ENCODE measurements at places on chromosomes 6 and 20.

DNA sequence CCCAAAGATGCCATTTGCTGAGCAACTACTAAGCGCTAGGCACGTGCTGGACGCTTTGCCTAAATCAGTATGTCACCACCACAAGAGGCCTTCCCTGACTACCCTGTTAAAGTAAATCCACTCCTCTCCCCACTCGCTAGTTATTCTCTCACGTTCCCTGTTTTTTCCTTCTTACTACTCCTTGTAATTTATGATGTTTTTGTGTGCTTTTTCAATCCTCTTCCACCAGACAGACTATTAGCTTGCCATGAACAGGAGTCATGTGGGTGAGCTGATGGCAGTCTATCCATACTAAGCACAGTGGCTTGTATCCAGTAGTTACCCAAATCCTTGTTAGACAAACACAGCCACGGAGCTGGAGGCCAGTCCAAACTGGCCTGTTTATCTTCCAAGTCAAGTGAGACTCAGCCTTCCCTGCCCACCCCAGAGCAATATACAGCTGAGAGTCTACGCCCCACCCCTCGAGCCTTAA lies 41.2 kb downstream of the C6orf132 start:
- no peak for DNase-seq

GRCh38 chr20:20373091-20373571 lies 5.2 kb downstream of the INSM1 start:
- DNase-seq: no peak

GRCh38 chr6:112680091-112680490 lies 333.0 kb downstream of the RFPL4B start:
- no peak for DNase-seq

DNA sequence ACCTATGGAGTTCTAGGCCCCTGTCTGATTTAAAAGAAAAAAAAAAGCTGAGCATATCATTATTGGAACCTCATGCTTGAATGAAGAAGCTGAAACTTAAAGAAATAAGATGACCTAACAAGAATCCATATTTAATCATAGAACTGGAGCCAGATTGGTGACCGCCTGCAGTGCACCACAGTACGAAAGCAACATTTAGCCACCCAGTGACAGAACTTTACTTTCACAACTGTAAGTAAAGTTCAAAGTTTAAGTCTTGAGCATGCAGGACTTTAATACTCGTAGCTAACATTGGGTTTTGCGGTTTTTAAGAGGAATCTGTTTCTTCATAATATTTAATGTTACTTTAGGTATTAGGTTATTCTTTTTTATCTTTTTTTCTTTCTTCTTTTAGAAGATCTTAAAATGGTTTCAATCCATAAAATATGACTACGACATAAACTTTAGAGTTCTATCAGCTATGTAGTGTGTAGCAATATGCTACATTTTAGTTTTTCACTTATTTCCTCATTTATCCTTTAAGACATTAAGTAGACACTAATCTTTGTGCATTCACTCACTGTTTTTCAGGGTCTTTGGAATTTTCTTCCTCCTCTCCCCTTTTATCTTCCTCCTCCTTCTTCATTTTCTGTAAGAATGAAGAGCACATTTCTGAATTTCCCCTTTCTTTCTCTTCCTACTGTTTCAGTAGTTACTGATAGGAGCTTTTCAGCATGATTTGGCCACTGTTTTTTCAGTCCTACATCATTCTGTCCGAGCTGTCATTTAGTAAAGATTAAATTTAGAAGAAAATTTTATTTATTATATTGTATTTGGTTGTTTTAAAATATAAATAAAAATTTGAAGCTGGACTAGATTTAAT lies 514.1 kb downstream of the GRIK2 start:
- DNase-seq: no peak

DNA sequence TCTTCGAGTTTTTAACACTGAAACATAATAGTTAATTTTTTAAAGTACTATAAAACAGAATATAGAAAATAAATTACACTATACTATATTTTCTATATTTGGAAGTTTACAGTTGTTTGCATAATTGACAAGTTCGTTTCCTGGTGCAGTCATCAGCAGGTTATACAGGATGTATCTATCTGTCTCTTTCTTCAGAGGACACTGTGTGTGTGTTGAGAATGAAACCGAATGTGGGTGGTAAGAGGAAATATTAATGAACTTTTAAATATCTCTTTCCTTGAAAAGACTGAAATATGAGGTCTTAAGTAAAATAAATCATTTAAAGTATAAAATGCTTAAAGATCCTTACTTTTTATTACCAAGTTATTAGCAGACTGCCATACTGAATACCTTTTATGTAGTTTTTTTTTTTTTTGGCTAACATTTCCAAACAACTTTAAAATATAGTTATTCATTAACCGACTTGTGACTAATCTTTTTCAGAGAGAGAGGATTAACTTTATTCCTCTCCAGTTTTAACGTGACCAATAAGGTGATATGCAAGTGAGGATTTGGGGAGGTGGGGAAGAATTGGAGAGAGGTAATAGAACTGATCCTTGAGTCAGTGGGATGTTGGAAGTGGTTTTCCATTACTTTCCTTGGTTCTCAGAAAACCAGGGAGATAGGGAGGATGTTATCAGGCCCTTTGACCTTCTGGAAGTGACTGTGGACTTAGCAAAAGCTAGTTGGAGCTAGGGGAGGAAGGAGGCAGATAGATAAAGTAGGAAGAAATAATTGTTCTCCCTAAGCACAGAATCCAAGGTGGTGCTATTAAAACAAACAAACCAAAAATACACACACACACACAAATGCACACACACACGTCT lies 380.0 kb upstream of the FLRT3 start:
- no peak for DNase-seq

- DNase-seq: no peak
These were observed 21.6 kb upstream of the FUT9 start for GRCh38 chr6:95994151-95994550.

DNA sequence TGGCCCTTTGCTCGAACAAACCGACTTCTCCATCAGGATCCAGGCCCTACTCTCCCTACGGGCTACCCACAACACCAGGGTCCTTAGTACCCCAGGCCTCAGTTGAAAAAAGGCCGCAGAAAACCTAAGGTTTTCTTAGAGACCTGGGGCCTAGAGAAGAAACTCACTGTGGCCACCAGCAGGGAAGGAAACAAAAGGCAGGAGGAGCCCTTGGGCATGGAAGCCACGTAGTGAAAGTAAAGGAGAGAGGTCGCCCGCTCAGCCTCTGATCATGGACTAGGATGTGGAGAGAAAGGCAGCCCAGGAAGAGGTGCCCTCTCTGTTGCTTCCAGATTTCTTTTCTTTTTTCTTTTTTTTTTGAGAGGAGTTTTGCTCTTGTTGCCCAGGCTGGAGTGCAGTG lies 31.5 kb downstream of the CPNE5 start:
- no peak for DNase-seq

- DNase-seq: no peak
These were observed 150.8 kb downstream of the EDN1 start for GRCh38 chr6:12440981-12441380.

DNA sequence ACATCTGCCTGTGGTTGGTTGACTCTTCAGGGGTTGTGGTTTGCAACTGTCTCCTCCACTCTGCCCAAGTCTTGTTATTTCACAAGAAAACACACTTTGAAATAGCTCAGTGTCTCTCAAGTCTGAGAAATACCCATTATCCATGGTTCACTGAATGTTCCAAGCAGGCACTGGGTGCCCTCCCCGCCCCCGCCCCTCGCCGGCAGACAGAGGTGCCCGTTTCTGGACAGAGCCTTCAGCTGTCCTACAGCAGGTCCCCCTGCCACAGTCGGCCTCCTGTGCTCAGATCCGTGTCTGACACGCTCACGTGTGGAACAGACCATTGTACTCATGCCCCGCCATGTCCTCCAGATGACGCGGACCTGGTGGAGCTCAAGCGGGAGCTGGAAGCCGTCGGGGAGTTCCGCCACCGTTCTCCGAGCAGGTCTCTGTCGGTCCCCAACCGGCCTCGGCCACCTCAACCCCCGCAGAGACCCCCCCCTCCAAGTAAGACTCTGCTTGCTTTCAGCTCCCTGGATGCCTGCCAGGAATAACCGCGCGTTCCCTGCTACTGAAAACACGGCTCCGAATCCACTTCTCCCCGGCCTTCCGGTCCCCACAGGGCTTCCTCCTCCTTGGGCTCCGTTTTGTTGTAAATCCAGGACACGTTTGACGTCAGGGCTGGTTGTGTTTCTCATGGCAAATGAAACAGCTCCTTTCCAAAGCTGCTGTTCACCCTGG lies 81.4 kb downstream of the SERAC1 start:
- no peak for DNase-seq

- no peak for DNase-seq
These were observed 33.2 kb upstream of the TTPAL start for GRCh38 chr20:44442298-44443070.

- DNase-seq: no peak
These were observed 70.2 kb downstream of the RIPOR3 start for GRCh38 chr20:50621068-50621665.

DNA sequence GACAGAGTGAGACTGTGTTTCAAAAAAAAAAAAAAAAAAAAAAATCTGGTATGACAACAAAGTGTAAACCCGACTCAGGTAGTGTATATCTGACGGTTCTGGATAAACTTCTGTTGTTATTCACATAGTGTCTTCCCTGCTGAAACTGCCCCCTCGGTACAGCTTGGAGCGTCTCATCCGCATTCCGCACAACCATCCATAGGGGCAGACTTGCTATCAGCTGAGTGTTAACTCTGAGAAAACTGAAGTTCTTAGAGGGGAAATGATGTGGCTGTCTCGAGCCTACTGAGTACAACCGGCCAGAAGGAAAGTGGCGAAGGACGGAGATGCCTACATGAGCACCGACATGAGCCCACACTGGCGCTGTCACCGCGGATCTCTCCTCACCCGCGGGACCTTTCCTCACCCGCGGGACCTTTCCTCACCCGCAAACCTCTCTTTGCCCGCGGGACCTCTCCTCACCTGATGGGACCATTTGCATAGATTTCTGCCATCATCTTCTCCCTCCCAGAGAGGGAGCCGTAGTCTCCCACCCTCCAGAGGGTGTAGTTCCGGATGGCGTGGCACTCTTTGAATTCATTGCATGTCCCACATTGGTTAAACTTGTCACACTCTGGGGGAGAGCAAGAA lies 9.8 kb downstream of the CTSZ start:
- no peak for DNase-seq

DNA sequence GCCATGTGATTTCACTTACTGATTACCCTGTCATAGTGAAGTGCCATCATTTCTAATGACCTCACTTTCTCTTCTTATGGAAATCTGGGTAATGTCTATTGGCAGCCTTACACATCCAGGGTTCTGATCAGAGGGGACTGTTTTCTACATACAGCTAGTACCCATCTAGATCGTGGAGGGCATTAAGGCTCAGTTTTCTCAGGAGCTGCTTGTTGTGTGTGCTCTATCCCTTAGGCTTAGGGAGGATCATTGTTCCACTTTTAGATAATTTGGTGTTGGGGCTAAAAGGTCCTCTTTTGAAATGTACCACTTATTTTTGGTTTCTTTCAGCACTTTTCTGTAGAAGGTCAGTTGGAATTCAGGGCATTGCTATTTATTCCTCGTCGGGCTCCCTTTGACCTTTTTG lies 3.8 kb downstream of the HSP90AB1 start:
- no peak for DNase-seq

GRCh38 chr6:51678905-51679620 lies 408.4 kb downstream of the PKHD1 start:
- no peak for DNase-seq

DNA sequence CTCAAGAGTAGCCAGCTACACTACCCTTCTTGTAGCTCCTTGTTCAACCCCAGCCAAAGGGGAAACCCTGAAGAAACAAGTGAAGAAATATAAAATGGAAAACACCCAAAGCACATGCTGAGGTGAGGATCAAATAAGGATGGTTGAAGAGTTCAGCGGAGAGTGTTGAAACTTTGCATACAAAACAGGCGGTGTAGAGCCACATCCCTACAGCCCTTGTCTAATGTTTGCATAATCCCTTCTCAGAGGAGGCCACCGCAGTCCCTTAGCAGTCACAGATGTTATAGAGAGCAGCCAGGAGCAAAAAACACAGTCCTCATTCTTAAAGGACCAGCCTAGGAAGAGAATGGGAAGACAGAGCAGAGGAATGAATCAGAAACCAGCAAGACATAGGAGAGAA lies 350.7 kb upstream of the SASH1 start:
- no peak for DNase-seq

- DNase-seq: no peak
These were observed at the start of gene TEAD3 for GRCh38 chr6:35496841-35497570. Gene TEAD3, minus strand, starts transcription at chr6:35497079.

- DNase-seq: no peak
These were observed 1192.4 kb upstream of the CITED2 start for GRCh38 chr6:140566781-140567277.
